ENCODE measurements at places on chromosomes 2 and 18.

DNA sequence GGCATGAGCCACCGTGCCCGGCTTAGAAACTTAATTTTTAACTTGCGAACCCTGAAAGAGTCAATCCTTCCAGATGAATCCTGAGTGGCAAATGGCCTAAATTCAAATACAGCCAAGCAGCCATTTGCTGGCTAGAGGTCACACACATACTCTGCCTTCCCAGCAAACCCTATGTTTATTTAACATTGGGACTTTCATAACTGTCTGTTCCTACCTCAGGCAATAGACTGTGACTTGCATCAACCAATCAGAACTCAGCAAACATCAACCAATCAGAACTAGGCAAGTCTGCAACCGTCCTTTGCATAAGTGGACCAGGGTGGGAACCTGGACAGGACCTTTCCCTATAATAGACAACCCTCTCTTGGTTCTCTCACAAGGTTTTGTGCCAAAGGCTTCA lies 127.5 kb downstream of the DTNB start:
- H3K4me3 ChIP-seq = no peak overlapping the region
- no peaks in the 10 kb centered on the region for H3K4me1 ChIP-seq
- no peaks in the 10 kb centered on the region for H3K36me3 ChIP-seq
- H3K27ac ChIP-seq = no peak overlapping the region
- no peak for DNase-seq
- no peaks in the 10 kb centered on the region for H3K27me3 ChIP-seq

GRCh38 chr2:196289000-196289399 lies 117.6 kb upstream of the STK17B start:
- DNase-seq = no peak
- no peaks in the 10 kb centered on the region for H3K27me3 ChIP-seq

DNA sequence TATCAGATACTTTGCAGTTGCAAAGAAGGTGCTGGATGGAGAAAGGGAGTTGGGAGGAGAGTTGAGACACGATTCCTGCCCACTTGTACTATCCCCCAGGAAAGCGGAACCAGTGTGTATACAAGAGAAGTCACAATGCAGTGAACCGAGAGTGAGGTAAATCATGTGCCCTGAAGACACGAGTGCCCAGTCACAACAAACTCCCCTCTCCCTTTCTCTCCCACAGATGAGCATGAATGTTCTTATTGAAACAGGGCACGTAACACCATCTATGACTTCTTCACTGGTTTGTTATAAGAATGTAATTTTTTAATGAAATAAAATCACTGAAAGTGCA lies 155.7 kb downstream of the IRS1 start:
- no peaks in the 10 kb centered on the region for H3K27me3 ChIP-seq
- no peak overlapping the region for H3K27ac ChIP-seq
- no peaks in the 10 kb centered on the region for H3K36me3 ChIP-seq
- no peak for DNase-seq

GRCh38 chr2:62307469-62308389 lies 111.8 kb downstream of the B3GNT2 start:
- H3K36me3 ChIP-seq = no peaks in the 10 kb centered on the region
- peaks cover 53% of the 10 kb centered on the region for H3K4me1 ChIP-seq
- H3K27me3 ChIP-seq = no peaks in the 10 kb centered on the region
- no peak overlapping the region for H3K27ac ChIP-seq

GRCh38 chr2:232281858-232282507 lies 96.6 kb upstream of the ALPP start:
- no peaks in the 10 kb centered on the region for H3K27me3 ChIP-seq
- peaks cover 4% of the 10 kb centered on the region for H3K36me3 ChIP-seq
- no peak overlapping the region for H3K27ac ChIP-seq
- H3K4me1 ChIP-seq = no peaks in the 10 kb centered on the region
- no peak for DNase-seq
- no peak overlapping the region for H3K4me3 ChIP-seq

GRCh38 chr2:215503381-215503780 lies 67.5 kb upstream of the FN1 start:
- H3K4me3 ChIP-seq = no peak overlapping the region
- no peaks in the 10 kb centered on the region for H3K36me3 ChIP-seq
- H3K27ac ChIP-seq = no peak overlapping the region
- DNase-seq = no peak
- H3K4me1 ChIP-seq = no peaks in the 10 kb centered on the region

- H3K36me3 ChIP-seq = no peaks in the 10 kb centered on the region
- no peak for DNase-seq
- H3K4me3 ChIP-seq = no peak overlapping the region
- H3K4me1 ChIP-seq = no peaks in the 10 kb centered on the region
- H3K27me3 ChIP-seq = no peaks in the 10 kb centered on the region
Measured at GRCh38 chr2:154338352-154338967, 360.0 kb upstream of the KCNJ3 start.

- H3K4me1 ChIP-seq = no peaks in the 10 kb centered on the region
- no peak overlapping the region for H3K4me3 ChIP-seq
- no peak overlapping the region for H3K27ac ChIP-seq
- no peaks in the 10 kb centered on the region for H3K36me3 ChIP-seq
Measured at GRCh38 chr2:60707750-60708371, 48.2 kb upstream of the PAPOLG start.

All from effector memory CD4-positive, alpha-beta T cell (primary cell).